ENCODE measurements at places on chromosomes 16 and 17.

GRCh38 chr16:76293980-76294379 lies 16.8 kb downstream of the CNTNAP4 start:
- DNase-seq, result no peak

DNA sequence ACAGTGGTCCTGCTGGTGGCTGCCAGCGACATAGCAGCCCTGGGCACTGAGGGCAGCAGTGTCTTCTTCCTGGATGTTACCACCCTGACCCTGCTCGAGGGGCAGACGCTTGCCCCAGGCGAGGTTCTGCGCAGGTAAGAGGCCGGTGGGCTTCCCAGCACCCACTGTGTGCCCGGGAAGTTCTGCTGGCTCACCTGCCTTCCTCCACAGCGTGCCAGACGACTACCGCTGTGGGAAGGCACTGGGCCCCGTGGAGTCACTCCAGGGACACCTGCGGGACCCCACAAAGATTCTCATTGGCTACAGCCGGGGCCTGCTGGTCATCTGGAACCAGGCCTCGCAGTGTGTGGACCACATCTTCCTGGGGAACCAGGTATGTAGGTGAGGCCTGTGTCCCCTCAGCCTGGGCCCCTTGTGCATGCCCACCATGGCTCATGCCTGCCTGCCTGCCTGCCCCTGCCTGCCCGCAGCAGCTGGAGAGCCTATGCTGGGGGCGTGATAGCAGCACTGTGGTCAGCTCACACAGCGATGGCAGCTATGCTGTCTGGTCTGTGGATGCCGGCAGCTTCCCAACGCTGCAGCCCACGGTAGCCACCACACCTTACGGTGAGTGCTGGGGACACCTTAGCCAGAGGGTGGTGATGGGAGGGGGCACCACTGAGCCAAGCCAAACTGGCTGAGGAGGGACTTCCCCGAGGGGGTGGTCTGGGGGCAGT lies 8.5 kb downstream of the LLGL1 start:
- no peak for DNase-seq

- no peak for DNase-seq
These were observed 61.7 kb downstream of the KCNJ2 start for GRCh38 chr17:70230850-70231640.

DNA sequence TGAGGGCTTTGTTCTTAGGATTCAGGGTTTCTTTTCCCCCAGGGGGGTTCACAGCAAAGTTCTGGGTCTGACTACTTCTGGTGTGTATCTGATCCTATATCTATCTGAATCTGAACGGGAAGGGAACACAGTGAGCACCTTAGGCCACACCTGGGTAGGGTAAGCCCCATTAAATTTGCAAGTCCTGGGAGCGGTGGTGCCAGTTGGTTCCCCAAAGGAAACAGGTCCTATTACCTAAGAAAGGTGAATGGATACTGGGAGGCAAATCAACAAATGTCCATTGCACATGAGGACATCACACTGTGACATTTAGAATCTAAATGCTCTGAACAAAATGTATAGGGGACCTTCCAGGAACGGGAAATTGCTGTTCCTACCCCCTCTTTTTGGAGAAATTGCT lies 54.6 kb downstream of the BMERB1 start:
- no peak for DNase-seq

DNA sequence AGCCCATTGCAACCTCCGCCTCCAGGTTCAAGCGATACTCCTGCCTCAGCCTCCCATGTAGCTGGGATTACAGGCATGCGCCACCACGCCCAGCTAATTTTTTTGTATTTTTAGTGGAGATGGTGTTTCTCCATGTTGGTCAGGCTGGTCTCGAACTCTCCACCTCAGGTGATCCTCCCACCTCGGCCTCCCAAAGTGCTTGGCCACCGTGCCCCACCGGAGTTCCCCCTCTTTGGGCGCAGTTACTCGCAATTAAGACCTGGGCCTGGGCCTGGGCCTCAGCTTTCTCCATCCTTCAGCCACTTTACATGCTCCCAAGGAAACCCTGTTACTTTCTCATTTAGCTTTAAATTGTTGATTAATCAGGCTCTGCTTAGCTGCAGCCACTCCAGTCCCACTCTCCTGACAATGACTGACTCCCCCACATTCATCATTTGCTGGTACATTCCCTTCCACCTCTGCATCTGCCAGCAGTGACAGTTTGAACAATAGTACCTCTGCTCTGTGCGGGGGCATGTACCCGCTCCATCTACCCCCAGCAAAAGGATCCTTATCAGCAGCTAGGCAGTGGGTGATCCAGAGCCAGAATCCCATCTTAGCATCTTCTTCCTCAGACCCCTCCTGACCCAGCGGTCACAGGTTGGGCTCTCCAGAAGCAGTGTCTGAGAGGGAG lies 47.2 kb upstream of the SLC47A1 start:
- DNase-seq, result no peak

GRCh38 chr17:42422958-42423712 lies at the start of gene CAVIN1:
CAVIN1 (minus strand) TSS chr17:42423256; CDS start chr17:42423097, 159 bp downstream.
- peak; percentile 97 for DNase-seq

Measured in WTC11 (cell line).